Melanocyte of skin (primary cell): ENCODE measurements at places on chromosomes 6 and 20. TPM values are rescaled to one million over a fixed set of nuclear protein-coding genes. Genes with fewer than 3 reads are reported as not detected.

Gene BPIFB2
- not detected in 2 replicates for total RNA-seq

Gene DEFB124
- not detected in 2 replicates for total RNA-seq

Gene IYD
- total RNA-seq = not detected in 2 replicates

Gene LAMP5
- total RNA-seq = not detected in 2 replicates

Gene PTCRA
- total RNA-seq = 1.5 TPM in 1 of 2 replicates, not detected in the other

Gene MYT1
- not detected in 2 replicates for total RNA-seq

Gene SCRT2
- total RNA-seq = not detected in 2 replicates

Gene HRH3
- total RNA-seq = not detected in 2 replicates

Gene POPDC3
- 75.9 and 98.4 TPM in 2 replicates for total RNA-seq

Gene MCCD1
- not detected in 2 replicates for total RNA-seq

Gene THEMIS
- not detected in 2 replicates for total RNA-seq

Gene BACH2
- total RNA-seq = 1.00 and 2.9 TPM in 2 replicates

Gene SIRPA
- 46.8 and 47.6 TPM in 2 replicates for total RNA-seq

Gene HCRTR2
- total RNA-seq = not detected in 2 replicates

Gene PRSS35
- total RNA-seq = not detected in 2 replicates

Gene FILIP1
- under 0.01 and 0.36 TPM in 2 replicates for total RNA-seq

Gene RBM24
- total RNA-seq = not detected in 2 replicates

Gene SMIM13
- total RNA-seq = 13.0 and 17.6 TPM in 2 replicates

Gene RMND1
- total RNA-seq = 33.6 and 49.2 TPM in 2 replicates

Gene TSHZ2
- not detected in 2 replicates for total RNA-seq

Gene PTK7
- total RNA-seq = 21.7 and 36.6 TPM in 2 replicates

Gene SNAI1
- total RNA-seq = 0.15 and 0.33 TPM in 2 replicates

Gene KIF6
- 5.3 and 10.0 TPM in 2 replicates for total RNA-seq

Gene BRPF3
- 12.4 and 14.2 TPM in 2 replicates for total RNA-seq

Gene B3GALT4
- 2.2 and 3.7 TPM in 2 replicates for total RNA-seq

Gene ZSCAN31
- total RNA-seq = 3.0 and 3.1 TPM in 2 replicates

Gene MYB
- 0.33 and 0.93 TPM in 2 replicates for total RNA-seq

Gene POU3F2
- total RNA-seq = under 0.01 and 0.36 TPM in 2 replicates

Gene MEI4
- not detected in 2 replicates for total RNA-seq

Gene ENPP5
- total RNA-seq = 0.34 and 1.5 TPM in 2 replicates

Gene BCAS1
- total RNA-seq = under 0.01 TPM in 1 of 2 replicates, not detected in the other

Gene CLPSL1
- not detected in 2 replicates for total RNA-seq

Gene MAFB
- total RNA-seq = 2.4 and 3.6 TPM in 2 replicates

Gene CST2
- total RNA-seq = not detected in 2 replicates

Gene CLIC5
- total RNA-seq = not detected in 2 replicates

Gene TCF15
- under 0.01 TPM in 1 of 2 replicates, not detected in the other for total RNA-seq

Gene MDFI
- not detected in 2 replicates for total RNA-seq

Gene HLA-DOA
- under 0.01 and 2.9 TPM in 2 replicates for total RNA-seq

Gene MYMX
- total RNA-seq = not detected in 2 replicates

Gene CFB
- 0.77 and 1.7 TPM in 2 replicates for total RNA-seq

Gene GHRH
- total RNA-seq = not detected in 2 replicates

Gene TGM3
- total RNA-seq = not detected in 2 replicates

Gene SLC22A23
- 6.2 and 8.6 TPM in 2 replicates for total RNA-seq

Gene C6orf15
- total RNA-seq = not detected in 2 replicates

Gene KCNB1
- total RNA-seq = not detected in 2 replicates

Gene SIRPD
- not detected in 2 replicates for total RNA-seq

Gene FOXC1
- total RNA-seq = 0.33 and 0.93 TPM in 2 replicates

Gene OR12D3
- total RNA-seq = not detected in 2 replicates

Gene TOX2
- total RNA-seq = under 0.01 TPM in 1 of 2 replicates, not detected in the other

Gene GABRR1
- not detected in 2 replicates for total RNA-seq

Gene BNIP5
- total RNA-seq = under 0.01 TPM in 1 of 2 replicates, not detected in the other

Gene RAB44
- not detected in 2 replicates for total RNA-seq

Gene RHAG
- total RNA-seq = not detected in 2 replicates

Gene KIF3B
- 20.6 and 27.9 TPM in 2 replicates for total RNA-seq

Gene NKX2-2
- total RNA-seq = not detected in 2 replicates

Gene UST
- total RNA-seq = 20.0 and 22.9 TPM in 2 replicates

Gene FRK
- 1.4 and 2.2 TPM in 2 replicates for total RNA-seq

Gene NKX2-4
- total RNA-seq = not detected in 2 replicates
